ENCODE measurements at places on chromosomes 6 and 20. TPM values are rescaled to one million over a fixed set of nuclear protein-coding genes. Genes with fewer than 3 reads are reported as not detected.

The COL10A1 gene
- total RNA-seq = not detected

The SYNGAP1 gene
- total RNA-seq = 4.4 TPM

The RGS17 gene
- total RNA-seq = 0.53 TPM

GRCh38 chr6:114595591-114595990 is 252.8 kb upstream of the HS3ST5 start:
- DNase-seq = no peak

The LY6G6C gene
- total RNA-seq = not detected

- DNase-seq = no peak
These were observed 47.1 kb downstream of the IGF2R start for GRCh38 chr6:160015778-160016684.

The RIPOR3 gene
- 10.4 TPM for total RNA-seq

DNA sequence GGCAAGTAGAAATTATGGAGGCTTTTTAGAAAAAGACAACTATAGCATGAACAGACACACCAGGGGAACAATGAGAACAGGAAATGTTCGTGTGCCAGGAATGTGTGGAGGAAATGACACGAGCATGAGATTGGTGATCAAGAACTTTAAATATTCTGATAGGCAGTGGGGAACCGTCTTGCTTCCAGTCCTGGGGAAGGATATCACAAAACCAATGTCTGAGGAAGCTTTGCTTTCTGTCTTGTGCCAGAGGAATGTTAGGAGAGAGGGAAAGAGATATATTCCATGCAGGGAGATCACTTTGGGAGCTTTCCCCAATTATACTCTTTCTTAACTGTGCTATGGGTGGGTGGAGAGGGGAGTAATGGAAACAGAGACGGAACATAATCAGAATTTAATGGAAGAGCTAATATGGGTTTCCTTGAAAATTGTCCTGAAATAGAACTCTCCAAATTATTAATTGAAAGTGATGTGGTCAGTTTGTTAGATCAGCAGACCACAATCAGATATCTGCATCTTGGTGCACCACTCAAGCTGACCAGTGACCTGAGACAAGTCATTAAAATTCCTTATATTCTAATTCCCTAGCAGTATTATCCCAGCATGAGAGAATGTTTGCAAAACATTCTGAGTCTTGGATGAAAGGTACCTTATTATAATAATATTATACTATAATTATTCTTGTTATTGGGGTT is 178.2 kb downstream of the SOX4 start:
- DNase-seq = no peak

GRCh38 chr6:157263881-157264397 is 59.4 kb downstream of the TMEM242 start:
- DNase-seq = no peak

DNA sequence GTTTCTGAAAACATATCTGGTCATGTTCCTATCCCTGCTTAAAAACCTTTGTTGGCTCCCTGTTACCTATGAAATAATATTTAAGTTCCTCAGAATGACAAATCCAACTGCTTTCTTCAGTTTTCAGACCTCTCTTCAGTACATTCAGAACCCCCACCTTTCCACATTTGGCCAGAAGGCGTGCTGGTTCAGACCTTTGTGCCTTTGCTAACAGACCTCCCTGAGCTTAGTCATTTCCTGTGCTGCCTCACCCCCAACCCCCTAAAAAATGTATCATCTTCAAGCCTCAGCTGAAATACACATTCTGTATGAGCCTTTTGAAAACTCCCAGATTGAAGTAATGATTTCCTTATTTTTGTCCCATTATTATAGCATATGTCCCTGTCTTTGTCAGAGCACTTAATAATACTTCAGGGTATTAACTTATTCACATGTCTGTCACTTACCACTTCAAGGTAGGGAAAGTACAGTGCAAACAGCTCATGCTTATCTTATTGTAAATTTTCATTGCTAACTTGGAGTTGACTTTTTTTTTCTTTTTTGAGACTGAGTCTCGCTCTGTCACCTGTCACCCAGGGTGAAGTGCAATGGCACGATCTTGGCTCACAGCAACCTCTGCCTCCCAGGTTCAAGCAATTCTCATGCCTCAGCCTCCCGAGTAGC is 19.7 kb downstream of the FAM217A start:
- DNase-seq = no peak

- no peak for DNase-seq
These were observed 96.7 kb downstream of the BMP5 start for GRCh38 chr6:55778705-55779104.

GRCh38 chr6:107293350-107293749 is 166.0 kb downstream of the PDSS2 start:
- no peak for DNase-seq

DNA sequence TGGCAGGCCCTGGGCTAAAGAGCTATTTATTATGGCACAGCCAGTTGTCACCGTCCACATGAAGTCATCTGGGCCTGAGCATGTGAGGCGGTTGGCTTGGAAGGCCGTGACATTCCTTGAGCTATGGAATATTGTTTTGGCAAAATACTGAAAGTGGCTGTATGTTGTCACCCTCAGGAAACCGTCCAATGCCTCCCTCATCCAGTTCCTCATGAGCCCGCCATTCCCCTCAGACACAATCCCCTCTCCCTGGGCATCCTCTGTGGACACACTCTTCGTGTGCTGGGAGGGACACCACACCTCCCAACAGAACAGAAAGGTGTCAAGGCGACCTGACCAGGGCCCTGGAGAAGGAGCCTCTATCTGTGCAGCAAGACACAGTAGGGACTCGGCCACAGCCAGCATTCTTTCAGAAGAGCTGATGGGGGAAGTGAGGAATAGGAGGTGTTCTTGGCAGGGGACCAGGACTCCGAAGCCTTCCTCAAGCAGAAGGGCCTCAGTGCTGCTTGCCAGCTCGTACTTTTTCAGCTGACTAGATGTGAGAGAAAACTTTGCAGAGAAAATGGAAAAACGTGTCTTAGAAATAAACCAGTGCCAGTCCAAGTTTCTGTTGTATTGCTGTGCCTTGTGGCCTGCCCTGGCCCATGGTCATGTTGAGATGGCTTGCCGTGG is 120.5 kb downstream of the SOD2 start:
- DNase-seq = no peak

GRCh38 chr20:43665466-43666176 is 1.3 kb upstream of the MYBL2 start:
- no peak for DNase-seq

DNA sequence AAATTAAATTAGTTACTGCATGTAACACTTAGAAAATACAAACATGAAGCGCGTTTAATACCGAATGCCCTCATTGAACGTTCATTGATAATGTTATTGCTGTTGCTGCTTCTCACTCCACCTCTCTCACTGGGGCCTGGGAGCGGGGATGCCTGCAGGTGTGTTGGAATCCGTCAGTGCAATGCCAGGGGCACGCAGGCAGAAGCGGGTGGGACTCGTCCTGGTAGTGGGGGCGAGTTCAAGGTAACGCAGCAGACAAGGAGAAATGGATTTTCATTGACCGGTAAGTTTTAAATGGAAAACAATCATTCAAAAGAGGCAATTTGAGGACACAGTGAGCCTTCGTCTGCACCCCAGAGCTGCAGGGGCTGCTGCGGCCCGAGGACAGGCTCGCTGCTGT is 71.2 kb upstream of the AFDN start:
- DNase-seq = no peak

- DNase-seq = no peak
These were observed 64.0 kb downstream of the JAG1 start for GRCh38 chr20:10609770-10610169.

The CLPSL2 gene
- total RNA-seq = not detected

- no peak for DNase-seq
These were observed 133.9 kb downstream of the AGPAT4 start for GRCh38 chr6:161139766-161140553.
